ENCODE measurements at places on chromosomes 3 and 15.

- DNase-seq: no peak
Observed at GRCh38 chr15:21260966-21261395, 179.3 kb downstream of the POTEB3 start.

- no peak for DNase-seq
Observed at GRCh38 chr3:53083949-53084309, 38.1 kb upstream of the SFMBT1 start.

GRCh38 chr3:155053756-155054155 is 26.4 kb upstream of the MME start:
- no peak for DNase-seq

- no peak for DNase-seq
Observed at GRCh38 chr15:73004462-73004861, 47.8 kb upstream of the NEO1 start.

DNA sequence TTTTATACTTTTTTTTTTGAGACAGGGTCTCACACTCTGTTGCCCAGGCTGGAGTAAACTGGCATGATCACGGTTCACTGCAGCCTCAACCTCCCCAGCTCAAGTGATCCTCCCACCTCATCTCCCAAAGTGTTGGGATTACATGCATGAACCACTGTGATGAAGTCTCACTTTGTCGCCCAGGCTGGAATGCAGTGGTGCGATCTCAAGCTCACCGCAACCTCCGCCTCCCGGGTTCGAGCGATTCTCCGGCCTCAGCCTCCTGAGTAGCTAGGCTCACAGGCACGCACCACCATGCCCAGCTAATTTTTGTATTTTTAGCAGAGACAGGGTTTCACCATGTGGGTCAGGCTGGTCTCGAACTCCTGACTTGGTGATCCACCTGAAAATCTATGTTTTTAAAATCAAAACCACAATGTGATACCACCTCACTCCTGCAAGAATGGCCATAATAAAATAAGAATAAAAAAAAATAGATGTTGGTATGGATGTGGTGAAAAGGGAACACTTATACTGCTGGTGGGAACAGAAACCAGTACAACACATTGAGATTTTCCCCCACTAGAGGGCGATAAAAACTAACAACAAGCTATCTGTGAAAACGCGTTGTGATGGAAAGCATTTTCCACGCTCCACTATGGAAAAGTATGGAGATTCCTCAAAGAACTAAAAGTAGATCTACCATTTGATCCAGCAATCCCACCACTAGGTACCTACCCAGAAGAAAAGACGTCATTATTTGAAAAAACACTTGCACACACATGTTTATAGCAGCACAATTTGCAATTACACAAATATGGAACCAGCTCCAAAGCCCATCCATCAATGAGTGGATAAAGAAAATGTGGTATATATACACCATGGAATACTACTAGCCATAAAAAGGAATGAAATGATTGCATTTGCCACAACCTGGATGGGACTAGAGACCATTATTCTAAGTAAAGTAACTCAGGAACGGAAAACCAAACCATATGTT is 26.8 kb upstream of the OCA2 start:
- DNase-seq: peak; percentile 50

DNA sequence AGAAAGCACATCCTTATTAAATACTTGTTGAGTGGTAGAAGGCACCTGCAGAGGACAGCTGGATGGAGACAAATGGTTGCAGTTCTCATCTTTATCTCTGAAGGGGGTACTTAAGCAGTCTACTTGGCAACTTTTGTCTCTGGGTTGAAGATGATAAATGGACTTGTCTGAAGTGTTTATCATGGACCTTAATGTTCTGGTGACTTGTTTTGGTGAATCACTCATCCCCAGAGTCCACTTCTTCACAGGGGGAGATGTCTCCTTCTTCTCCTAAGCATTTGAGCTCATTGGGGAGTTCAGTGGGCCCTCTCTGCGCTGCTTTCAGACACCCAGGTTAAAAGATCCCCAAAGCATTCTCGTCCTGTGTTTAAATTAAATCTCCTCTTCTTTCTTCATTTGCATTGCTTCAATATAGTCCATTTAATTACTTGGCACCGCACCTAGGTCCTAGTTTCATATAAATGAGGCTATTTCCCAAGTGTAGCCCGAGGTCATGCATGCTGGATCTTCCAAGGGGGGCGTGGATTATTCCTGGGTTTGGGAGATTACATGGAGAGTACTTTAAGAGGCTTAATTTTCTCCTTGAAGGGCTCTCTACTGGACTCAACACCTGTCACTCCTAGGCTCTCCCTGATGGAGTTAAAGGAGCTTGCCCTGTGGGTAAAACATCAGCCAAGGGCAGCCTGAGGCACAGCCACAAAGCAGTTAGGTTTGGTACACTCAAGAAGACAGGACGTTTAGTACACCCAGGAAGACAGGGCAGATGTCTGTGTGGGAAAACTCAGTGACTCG is 239.3 kb upstream of the C2CD4B start:
- DNase-seq: no peak

DNA sequence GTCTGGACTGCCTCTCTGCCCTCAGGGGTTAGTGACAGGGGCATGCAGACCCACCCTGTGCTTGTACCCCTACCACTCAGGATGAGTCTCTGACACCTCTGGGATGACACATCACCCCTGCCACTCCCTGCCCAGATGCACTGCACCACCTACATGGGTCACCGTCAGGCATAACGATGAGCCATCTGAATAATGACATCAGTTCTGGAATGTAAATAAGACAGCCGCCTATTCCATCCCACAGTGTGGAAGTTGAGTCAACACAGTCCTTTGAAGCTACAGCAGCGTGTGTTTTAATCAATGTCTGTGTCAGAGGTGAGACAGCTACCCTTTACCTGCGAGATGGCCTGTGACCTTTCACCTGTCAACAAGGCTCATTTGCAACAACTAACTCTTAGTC is 268.7 kb upstream of the ARRDC4 start:
- DNase-seq: no peak

DNA sequence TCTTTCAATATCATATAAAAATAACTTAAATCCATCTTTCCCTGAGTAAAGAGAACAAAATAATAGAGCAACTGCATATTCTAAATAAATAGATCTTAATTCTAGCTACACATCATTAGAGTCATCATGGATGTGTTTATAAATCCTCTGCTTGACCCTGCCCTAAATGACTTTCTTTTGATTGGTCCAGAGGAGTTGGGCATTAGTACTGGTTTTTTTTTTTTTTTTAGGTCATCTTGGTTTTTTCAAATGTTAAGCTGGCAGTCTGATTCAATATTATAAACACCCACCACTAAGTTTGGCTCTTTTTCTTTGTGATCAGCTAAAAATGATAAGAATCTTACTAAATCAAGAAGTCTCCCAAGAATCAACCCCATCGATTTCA is 504.0 kb upstream of the CBLB start:
- no peak for DNase-seq

DNA sequence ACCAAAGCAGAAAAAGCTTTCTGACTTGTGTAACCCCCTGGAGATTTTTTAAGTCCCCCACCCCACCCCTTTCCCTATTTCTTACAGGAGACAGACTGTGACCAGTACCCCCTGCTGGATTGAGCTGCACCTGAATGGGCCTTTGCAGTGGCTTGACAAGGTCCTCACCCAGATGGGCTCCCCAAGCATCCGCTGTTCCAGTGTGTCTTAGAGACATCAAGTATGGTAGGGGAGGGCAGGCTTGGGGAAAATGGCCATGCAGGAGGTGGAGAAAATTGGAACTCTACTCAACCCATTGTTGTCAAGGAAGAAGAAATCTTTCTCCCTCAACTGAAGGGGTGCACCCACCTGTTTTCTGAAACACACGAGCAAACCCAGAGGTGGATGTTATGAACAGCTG is 64.1 kb downstream of the AAGAB start:
- no peak for DNase-seq

- DNase-seq: no peak
Observed at GRCh38 chr3:111819927-111820326, 39.1 kb upstream of the PHLDB2 start.

DNA sequence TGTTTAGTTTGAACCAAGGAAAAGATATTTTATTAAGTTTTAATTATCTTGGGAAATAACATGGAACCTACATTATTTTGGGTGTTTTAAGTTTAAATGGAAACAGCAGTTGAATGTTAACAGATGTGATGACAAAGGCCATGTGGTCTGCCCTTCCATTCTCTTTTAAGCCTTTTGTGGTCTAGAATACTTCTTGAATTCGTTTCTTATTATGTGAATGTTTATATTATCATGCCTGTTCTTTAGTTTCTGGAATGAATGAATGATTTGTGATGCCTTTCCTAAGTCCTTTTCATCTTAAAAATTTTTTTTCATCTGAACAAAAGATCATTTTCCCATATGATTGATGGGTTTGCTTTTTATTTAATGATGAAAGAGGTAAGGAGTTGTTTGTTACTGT is 44.6 kb downstream of the SNRK start:
- no peak for DNase-seq

GRCh38 chr15:98786717-98787116 is 138.4 kb downstream of the IGF1R start:
- no peak for DNase-seq

DNA sequence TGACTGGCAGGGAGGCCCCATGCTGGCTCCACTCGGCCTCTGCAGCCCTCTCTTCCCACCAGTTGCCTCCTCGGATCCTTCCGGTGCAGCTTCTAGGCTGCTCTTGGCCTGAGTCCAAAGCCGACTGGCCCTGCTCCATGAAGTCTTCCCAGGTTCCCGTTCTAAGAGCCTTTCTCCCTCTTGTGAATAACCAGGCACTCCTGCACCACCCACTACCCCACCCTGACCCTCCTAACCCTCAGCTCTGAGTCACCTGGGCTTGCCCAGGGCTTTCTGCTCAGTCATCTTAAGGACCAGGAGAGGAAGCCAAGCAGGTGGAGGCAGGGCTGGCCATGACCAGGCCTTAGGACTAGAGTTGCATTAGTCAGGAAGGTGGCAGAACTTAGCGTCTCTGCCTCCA is 28.1 kb upstream of the CNBP start:
- DNase-seq: no peak

DNA sequence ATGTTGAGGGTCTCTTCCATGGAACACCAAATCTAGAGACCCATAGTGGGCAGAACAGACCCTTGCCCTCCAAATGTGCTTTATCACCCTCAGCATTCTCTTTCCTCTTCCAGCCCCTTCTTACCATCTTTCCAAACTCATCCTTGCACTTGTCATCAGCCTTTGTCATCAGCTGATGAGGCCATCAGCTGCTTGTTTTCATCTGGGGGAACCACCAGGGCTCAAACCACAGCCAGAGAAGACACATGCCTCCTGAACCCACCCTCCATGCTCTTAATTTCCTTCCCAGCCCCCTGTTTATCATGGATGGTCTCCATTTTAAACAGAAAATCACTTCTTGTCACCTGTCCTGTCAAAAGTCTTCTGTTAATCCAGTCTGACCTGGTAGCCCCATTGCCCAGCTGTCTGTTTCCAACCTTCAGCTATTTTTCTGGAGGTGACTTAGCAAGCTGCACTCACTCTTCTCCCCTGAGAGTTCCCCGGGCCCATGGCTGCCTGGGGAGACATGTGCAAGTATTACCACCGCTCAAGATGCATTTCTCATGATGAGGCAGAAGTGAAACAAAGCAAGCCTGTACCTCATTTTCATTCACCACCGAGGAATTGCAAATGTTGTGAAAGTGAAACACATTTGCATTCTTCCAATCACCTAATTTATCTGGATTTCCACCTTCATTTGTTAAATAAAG is 14.7 kb upstream of the SYNM start:
- no peak for DNase-seq

- DNase-seq: no peak
Observed at GRCh38 chr3:54486317-54486716, 364.0 kb downstream of the CACNA2D3 start.

DNA sequence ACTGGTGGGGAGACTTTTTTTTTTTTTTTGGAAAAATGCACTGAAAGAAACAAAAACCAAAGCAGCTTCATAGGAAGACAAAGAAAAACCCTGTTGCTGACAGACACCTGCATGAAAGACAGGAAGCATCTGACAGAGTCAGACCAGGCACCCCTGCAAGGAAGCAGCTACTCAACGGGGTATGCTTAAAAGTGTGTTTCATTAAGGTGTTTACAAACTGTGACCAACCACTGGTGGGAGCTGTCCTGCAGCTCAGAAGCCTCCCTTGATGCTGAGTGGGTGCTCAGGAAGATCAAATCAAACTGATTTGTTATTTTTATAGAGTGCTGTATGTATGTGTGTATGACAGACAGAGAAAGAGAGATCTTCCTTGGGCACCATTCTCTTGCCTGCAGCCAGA is 34.7 kb upstream of the AGBL1 start:
- DNase-seq: no peak

DNA sequence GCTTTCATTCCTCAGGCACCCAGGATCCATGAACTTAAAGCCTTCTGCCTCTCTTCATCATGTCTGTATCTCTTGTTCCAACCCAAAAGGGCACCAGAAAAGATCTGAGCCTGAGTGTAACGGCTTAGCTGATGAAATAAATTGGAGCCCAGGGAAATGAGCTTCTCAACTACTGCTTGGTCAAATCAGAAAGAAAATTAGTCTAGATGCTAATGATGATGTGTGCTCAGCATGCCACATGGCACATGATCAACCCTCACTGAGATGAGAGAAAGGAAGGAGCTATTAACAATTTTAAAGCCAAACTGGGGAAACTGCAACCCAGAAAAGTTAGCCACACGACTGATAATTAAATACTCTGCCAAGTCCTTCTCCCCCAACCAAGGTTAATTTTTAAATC is 325.7 kb downstream of the CNTN3 start:
- DNase-seq: no peak

GRCh38 chr3:22244761-22245521 is 493.9 kb upstream of the ZNF385D start:
- no peak for DNase-seq

GRCh38 chr3:27360113-27361078 is 8.8 kb downstream of the NEK10 start:
- DNase-seq: peak; percentile 47

GRCh38 chr3:48466386-48467109 is 20.0 kb downstream of the ATRIP start:
- DNase-seq: no peak

GRCh38 chr3:102714567-102714966 is 279.8 kb downstream of the ZPLD1 start:
- no peak for DNase-seq

Measured in left kidney (tissue), 8 donors.